ENCODE measurements at places on chromosomes 11 and 22.

DNA sequence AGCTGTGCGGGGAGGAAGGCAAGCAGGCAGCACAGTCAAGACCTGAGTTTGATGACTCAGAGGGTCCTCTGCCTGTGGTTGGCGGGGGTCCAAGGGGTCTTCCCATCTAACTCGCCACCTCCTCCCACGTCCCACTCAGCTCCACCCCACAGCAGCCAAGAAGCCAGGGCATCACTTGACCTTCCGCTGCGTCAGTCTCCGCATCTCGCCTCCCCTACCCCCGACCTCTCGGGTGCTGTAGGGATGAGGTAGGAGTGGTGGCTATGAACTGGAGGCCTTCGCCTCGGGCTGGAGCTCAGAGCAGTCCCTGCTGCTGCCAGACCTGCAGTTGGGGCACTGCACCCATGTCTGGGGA lies 90.6 kb downstream of the CDKN1C start:
- no peak for DNase-seq

DNA sequence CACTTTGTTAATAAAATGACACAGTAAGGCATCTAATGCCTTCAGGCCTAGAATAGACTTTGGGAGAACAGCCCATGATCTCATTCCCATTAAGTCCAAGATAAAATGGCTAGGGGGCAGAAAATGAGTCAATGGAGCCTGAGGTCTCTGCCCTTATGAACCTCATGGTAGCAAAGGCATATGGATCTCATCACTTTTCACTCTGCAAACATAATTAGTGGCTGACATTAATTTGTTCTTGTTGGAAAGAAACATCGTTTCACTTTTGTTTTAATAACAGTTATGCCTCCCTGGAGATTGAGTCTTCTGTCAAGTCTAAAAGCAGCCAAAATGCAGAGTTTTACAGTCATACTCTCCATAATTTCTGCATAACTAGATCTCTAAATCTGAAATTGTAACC lies 111.8 kb upstream of the API5 start:
- DNase-seq = no peak

DNA sequence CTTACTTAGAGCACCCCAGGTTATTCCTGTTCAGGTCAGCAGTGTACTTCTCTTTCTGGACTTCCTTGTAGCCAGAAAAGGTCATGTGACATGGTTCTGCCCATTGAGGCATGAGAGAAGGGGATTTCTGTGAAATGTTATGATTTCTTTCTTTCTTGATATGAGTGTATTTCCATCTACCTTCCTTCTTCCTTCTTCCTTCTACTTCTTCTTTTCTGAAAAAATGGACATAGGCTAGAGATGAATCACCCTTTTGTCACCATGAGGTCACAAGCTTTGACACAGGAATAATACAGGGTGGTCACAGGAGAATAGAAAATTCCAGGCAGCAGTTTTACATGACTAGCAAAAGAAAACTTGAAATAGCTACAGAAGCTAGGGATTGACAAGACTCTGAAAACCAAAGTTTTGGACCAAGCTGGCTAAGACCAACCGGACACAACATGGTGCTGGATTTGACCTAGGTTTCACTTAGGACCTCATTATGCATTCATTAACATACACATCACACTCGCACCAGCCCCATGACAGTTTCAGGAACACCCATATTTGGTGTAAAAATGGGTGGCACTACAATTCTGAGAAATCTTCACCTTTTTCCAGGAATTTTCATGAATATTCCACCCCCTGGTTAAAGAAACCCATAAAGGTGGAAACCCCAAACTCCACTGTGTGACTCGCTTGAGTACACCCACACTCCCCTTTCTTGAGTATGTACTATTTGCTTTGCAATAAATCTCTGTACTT lies 21.2 kb upstream of the MAP6 start:
- DNase-seq = no peak

- no peak for DNase-seq
Measured at GRCh38 chr22:46052801-46053562, 76.0 kb upstream of the WNT7B start.

DNA sequence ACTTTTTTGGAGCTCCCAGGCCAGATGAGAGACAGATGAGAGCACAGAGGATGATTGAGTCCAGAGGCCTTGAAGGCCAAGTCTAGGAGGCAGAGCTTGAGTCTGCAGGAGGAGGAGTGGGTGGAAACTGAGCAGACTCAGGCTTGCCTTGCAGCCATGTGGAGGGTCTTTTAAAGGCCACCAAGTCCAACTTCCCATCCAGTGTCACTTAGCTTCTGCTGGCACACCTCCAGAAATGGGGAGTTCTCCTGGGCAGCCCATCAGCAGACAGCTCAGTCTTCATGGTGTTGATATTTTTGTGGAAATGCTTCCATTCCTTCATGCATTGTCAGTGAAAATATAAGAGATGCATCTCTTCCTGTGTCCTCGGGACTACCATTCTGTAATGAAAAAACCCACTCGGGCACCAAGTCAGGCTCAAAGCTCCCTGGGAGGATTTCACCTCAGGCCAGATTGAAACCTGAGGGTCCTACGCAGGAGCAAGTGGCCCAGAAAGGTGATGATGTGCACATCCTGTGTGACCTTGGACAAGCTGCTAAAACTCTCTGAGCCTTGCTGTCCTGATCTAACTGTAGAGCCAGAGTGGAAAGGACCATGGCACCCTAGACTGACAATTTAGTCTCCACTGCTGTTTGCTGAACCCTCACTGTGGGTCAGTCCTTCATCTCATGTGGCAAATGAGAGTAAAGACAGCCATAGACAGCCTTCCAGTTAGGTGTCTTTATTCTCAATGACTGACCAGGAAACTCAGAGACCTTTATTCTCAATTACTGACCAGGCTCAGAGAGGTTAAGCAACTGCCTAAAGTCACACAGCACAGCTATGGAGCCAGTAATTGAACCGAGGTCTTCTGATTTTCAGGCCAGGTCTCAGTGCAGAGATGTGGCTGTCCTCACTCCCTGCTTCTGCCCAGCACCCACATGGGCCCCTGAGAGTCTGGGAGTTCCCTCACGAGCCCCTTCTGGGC lies 2.9 kb upstream of the LRRC32 start:
- DNase-seq = no peak

DNA sequence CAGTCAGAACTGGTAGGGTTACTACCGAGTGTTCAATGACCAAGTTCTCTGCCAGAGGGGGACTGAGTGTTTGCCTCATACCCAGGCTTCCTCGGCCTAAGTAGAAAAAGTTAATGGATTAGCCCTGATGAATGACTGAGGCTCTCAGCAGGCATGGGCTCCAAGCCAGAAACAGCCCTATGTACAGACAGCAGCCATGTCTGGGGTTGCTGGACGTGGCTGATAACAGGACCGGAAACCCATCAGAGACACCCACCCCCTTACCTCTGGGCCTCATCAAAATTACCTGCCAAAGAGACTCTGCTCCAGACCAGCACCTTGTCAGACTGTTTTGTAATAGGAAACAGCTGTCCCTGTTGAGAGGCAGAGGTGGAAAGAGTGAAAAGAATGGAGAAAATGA lies 351.4 kb downstream of the ETS1 start:
- no peak for DNase-seq
